ENCODE measurements at places on chromosomes 11 and 22.

DNA sequence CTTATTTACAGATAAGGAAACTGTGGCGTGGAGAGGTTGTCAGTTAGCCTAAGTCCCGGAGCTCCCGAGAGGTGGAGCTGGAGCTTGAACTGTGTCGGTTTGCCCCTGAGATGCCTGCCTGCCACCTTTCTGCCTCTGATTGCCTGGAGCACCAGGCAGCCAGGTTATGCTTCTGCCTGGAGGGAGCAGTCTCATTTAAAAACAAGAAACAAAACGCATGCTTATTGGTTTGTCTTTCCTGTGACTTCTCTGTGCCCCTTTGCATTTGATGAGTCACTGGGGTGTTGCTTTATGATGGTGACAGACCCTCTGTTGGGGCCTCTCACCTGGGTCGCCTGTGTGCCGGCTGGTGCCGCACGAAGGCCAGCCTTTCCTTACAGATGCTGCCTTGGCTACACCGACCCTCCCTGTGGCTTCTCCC, 12.2 kb downstream of the AP2A2 start:
- DNase-seq: no peak

DNA sequence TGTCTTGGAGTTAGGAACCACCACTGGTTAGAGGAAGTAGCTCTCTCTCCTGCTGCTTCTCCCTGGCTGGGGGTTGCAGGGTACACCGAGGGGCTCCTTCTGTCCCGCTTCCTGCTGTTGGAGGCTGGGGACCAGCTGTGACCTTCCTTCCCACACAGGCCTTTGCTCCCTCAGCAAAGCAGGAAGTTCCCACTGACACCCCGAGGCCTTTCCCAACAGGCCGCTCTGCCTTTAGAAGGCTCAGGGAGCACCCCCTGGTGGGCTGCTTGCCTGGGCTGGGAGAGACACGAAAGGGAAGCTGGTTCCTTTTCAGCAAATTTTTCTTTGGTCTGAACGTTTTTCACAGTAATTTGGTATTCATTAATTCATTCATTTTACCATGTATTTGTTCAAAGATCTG, 527.9 kb upstream of the B3GAT1 start:
- no peak for DNase-seq

DNA sequence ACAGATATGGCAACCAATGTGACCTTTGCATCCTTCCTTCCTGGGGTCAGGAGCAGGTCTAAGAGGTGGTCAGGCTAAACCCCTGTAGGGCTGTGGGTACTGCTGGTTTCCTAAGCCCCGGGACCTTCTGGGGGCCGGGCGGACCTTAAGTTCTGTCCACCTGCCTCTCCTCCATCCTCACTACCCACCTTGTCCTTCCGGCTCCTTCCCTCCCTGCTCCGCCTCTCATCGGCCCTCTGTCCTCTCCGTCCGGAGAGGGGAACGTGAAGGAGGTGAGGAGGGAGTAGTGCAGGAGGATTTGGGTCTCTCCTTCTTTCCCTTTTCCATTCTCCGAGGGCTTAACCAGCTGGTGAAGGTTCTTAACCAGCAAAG, 28.3 kb upstream of the PARVB start:
- DNase-seq: no peak

DNA sequence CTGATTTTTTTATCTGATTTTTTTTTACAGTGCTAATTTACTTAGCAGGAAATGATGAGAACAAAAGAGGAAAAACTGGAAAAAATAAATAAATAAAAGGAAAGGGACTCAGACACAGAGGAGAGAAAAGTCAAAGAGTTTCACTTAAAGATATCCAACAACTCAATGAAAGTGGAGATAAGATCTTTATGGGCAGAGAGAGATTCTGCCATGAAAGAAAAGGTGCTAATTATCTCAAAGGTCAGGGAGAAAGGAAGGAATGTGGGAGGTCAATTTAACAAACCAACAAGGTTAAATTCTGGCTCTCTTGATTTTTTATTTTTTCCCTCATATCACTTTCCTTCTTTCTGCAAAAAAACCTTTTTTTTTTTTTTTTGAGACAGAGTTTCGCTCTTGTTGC, 86.0 kb downstream of the DENND5A start:
- DNase-seq: no peak

- no peak for DNase-seq
Measured at GRCh38 chr11:24311974-24312373, 184.9 kb upstream of the LUZP2 start.

GRCh38 chr11:96054870-96055705, 131.2 kb upstream of the MTMR2 start:
- peak; percentile 33 for DNase-seq

DNA sequence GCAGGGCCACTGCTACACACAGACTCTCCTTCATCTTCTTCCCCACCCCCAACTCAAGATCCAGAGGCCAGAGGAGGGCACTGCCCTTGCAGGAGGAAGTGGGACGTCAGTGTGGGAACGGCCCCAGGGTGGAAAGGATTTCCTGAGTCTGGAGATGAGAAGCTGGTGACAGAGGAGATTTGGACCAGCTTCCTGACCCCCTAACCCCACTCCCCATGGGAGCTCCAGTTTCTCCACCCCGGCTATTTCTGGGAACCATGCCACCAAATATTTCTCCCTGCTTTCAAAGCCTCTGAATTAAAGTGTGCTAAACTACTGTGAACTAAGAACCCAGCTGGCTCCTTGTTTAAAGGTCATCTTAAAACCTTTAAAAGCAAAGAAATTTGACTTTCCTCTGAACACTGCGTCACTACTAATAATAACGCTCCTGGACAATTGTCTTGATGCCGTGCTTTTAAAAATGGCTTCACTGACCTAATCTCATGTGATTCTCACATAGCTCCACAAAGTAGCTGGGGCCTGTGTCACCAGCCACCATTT, 46.6 kb downstream of the CWC15 start:
- peak; percentile 18 for DNase-seq

- no peak for DNase-seq
Measured at GRCh38 chr22:27156821-27157489, 499.6 kb downstream of the MIAT start.

- peak; percentile 25 for DNase-seq
Measured at GRCh38 chr11:19276859-19277808, 36.4 kb upstream of the E2F8 start.

GRCh38 chr22:40008726-40009291, 14.1 kb downstream of the FAM83F start:
- no peak for DNase-seq

DNA sequence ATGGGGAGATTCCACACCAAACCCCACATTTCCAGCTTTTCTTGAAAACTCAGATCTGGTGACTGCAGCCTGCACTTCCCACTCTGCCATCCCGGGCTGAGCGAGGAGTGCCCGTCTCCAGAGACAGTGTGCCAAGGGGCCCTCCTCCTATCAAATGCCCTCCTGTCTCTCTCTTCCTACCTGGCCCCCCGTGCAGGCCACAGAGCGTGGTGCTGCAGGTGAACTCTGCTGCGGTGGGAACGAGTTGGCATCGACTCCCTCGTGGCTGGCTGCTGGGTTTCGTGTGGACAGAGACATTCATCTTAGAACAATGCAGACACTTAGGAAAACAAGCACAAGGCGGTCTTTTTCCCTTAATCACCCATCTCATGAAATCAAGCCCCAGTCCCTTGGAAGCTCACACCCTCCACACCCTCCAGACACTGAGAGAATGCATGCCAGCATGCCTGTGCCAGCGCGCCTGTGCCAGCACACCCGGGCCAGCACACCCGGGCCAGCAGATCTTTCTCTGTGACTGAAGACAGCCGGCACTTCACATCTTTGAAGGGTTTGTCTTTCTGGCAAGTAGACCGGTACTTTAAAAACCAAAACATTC, 65.0 kb downstream of the PARVB start:
- no peak for DNase-seq

GRCh38 chr22:46983046-46983445, 220.6 kb downstream of the TBC1D22A start:
- DNase-seq: no peak

GRCh38 chr11:96299155-96299888, 43.7 kb downstream of the MAML2 start:
- DNase-seq: no peak

DNA sequence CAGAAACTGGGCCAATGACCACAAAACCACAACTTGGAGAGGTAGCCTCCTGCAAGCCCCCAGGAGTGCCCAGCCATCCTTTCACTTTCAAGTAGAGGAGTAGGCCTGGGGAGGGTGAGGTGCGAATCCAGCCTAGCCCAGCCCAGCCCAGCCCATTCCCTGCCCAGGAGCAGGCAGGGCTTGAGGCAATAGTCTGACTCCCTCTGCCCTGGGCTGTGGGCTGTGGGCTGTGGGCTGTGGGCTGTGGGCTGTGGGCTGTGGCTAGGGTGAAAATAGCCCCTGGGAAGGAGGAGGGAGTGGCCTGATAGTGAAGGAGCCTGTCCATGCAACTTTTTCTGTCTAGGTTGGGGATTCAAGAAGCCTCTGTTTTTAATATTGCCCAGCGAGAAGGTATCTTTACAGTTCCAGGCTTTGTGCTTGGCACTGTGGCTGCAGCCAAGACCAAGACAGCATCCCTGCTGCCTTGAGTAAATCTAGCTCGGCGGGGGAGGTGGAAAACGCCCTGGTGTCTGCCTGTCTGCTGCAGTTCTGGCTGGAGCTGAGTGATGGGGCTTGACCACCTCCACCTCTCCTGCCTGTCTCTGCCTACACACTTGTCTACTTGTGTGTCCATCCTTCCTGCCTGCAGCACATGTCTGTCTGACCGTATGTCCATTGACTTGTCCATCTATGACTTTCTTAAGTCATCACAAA, 40.7 kb downstream of the LMO1 start:
- DNase-seq: no peak

- no peak for DNase-seq
Measured at GRCh38 chr11:107570015-107570414, 4.5 kb upstream of the ALKBH8 start.

- DNase-seq: no peak
Measured at GRCh38 chr11:119663279-119663678, 65.7 kb downstream of the NECTIN1 start.

- no peak for DNase-seq
Measured at GRCh38 chr11:68053981-68054812, 15.4 kb downstream of the TCIRG1 start.

DNA sequence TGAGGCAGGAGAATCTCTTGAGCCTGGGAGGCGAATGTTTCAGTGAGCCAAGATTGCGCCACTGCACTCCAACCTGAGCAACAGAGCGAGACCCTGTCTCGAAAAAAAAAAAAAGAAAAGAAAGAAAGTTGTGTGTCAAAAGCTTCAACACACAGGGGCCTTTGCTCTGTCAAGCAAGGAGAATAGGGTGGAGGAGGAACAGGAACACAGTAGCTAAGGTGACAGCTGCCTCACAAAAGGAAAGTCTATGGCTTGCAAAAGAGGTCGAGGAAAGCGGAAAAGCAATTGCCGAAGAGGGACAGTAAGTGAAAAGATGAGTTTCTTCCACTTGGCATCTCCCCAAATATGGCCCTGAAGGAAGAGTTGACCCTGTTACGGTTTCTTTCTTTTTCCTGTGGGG, 26.5 kb upstream of the TMA7B start:
- no peak for DNase-seq

- DNase-seq: no peak
Measured at GRCh38 chr22:49505337-49506009, 322.2 kb downstream of the BRD1 start.

DNA sequence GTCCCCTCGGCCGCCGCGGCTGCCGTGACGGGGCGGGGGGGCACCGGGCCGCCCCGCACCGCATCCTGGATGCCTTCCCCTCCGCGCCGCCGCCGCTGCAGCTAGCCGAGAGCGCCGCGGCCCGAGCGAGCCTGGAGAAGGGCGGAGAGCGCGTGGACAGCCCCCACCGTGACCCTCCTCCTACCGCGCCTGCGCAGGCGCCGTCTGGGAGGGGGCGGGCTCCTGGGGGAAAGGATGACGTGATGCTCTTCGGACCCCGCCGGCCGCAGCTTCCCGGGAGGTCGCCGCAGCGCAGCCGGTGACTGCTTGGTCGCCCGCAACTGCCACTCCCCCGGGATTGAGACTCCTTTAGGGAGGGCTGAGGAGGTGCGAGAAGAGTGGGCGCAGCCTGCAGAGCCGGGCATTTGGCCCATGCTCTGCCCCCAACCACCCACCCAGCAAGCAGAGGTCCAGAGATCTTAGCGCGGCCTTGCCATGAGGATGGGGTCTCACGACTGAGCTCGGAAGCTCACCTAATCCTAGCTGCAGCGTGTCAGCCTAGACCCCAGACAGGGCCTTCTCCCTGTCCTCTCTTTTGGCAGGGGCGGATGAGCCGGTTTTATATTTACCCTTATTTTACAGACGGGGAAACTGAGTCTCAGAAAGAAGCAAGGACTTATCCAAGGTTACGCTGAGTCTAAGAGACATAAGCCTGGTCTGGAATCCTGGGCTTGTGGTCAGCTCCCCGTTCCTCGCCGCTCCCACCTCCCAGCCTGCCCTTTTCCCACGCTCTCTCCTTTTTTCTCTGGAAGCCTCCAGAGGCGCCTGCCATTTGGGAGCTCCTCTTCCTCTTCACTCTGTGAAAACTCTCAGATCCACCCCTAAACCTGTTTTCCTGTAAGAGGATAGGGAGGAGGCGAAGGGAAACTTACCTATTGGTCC, at the start of gene DENND5A:
TSS of gene DENND5A (minus strand) at position 140 of the 921 bp plus-strand sequence. CDS start 281 bp downstream, outside the sequence.
- peak; percentile 56 for DNase-seq

- DNase-seq: no peak
Measured at GRCh38 chr11:78841456-78842060, 266.9 kb upstream of the NARS2 start.

DNA sequence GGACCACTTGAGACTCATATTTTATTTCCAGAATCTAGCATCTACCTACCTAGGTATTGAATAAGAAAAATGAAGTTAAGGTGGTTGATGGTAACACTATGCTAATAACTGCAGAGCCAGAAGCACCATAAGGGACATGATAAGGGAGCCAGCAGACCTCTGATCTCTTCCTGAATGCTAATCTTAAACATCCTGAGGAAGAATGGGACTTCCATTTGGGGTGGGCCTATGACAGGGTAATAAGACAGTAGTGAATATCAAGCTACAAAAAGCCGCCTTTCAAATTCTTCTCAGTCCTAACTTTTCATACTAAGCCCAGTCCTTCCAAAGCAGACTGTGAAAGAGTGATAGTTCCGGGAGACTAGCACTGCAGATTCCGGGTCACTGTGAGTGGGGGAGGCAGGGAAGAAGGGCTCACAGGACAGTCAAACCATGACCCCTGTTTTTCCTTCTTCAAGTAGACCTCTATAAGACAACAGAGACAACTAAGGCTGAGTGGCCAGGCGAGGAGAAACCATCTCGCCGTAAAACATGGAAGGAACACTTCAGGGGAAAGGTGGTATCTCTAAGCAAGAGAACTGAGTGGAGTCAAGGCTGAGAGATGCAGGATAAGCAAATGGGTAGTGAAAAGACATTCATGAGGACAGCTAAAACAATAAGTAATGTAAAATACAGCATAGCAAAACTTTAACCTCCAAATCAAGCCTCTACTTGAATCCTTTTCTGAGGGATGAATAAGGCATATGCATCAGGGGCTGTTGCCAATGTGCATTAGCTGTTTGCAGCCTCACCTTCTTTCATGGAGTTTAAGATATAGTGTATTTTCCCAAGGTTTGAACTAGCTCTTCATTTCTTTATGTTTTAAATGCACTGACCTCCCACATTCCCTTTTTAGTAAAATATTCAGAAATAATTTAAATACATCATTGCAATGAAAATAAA, 2.1 kb downstream of the HBB start:
- DNase-seq: no peak

DNA sequence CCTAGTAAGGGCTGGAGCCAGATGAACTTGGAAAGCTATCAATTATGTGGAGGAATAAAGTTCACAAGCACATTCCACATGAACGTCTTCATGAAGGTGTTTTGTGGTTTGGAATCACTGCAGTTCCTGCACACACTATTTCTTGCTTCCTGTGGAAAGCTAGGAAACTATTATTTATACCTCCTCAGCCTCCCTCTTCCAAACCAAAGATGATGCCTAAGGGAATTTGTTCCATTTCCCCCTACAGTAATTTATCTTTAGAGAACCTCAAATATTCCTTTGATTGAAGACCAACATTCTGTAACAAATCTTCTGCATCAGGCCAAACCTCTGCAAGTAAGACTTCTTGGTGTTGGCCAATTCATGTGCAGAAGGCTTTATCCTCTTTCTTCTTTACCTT, 115.8 kb upstream of the ARHGAP20 start:
- DNase-seq: no peak

Data from NCI-H460 (cell line).